ENCODE measurements at places on chromosomes 3 and 15.

DNA sequence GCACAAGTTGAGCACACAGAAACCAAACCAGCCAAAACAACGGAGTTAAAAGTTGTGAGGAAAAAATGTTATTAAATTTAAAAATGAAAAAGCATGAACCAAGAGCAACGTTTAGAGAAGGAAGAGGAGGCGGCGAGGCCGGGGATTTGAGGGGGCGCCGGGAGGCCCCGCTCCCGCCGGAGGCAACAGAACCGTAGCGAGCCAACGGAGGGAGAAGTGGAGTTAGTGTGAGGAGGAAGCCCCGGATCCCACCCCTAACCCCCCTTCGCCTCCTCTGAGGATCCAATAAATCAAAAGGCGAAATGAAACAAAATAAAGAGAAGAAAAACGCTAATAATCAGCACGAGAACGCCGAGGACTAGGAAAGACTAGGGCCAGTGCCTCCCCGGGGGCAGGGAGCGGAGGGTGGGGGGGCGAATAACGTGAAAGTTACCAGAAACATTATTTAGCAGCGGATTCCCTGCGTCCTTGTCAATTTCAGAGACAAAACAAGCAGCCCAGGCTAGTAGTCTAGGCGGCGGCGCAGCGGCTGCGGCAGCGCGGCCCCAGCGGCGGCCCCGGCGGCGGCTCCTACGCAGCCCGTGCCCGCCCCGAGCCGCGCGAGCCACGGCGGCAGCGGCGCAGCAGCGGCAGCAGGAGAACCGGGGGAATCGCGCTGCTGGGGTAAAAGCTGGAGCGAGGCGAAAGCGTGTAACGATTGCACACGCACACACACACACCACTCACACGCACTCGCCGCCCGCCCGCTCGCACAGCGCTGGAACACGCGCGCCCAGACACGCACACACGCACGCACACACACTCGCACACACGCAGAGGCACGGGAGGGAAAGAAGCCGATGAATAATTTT is 1.7 kb downstream of the MEIS2 start:
- no peak for DNase-seq

GRCh38 chr3:30962084-30962483 is 67.6 kb upstream of the GADL1 start:
- no peak for DNase-seq

DNA sequence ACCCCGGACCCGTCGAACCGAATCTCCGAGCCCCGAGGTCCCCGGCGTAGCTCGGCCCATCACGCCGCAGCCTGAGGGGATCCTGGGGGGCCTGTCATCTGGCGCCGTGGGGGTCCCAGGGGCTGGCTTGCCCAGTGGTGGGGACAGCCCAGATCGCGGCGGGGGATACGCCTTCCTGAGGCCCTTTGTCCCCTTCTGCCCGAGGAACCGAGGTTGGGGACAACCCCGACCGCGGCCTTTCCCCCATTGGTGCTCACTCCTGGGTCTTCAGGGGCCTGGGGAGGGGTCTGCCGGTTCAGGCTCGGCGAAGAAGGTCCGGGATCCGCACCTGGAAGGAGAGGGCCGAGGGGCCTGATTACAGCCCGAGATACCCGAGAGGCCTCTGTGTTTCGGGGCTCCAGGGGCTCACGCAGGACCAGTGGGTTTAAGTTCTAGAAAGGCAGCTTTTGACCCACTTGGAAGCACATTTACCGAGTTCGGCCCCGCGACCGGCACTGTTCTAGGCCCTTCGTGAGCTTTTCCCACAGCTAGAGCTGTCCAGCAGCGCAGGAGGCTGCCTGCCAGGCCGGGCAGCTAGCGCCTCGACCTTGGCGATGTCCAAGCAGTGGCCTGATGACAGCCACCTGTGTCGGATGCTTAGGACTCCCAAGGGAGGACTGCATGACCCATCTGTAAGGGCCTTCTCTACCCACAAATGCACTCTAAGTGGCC is 504 bp downstream of the ABHD2 start:
- no peak for DNase-seq

GRCh38 chr3:194383276-194383940 is 13.9 kb upstream of the LRRC15 start:
- DNase-seq, result no peak
